ENCODE measurements at places on chromosomes 2 and 18.

GRCh38 chr2:105052773-105053172 lies 14.9 kb downstream of the MRPS9 start:
- no peak for DNase-seq

DNA sequence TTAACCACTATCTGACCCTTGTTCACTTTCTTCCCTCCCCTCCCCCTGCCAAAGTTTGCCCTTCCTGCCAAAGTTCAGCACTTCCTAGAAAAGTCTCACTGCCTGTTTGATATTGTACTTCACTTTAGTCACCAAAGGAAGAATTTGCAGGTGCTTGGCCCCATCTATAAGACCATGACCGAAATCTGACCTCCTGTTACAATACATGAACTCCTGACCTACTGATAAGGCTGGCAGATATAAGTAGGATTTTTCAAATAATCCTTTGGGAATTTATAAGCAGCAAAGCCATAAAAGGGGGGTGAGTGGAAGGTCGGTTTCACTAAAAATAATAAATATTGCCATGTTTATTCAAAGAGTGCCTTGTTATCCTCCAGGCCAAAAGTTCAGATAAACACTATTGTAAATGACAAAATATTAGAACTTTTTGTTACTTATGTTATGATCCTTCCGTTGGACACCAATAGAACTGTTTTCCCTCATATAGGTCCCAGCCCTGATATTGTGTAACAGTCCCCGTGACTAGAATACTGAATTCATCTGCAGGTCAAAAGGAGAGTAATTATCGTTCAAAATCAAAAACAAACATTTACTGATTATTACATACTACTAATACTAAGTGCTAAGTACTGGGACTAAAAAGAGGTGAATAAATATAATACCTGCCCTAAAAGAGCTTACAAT lies 277.6 kb downstream of the EXOC6B start:
- DNase-seq = no peak

- DNase-seq = peak; percentile 12
Observed at GRCh38 chr2:75064691-75065396, 106.4 kb downstream of the POLE4 start.

- DNase-seq = no peak
Observed at GRCh38 chr2:67694445-67694844, 297.3 kb downstream of the ETAA1 start.

GRCh38 chr2:72778410-72778809 lies 47.4 kb downstream of the EXOC6B start:
- DNase-seq = no peak

GRCh38 chr2:164739966-164740365 lies 101.7 kb downstream of the COBLL1 start:
- no peak for DNase-seq
